ENCODE measurements at places on chromosomes 3 and 15.

DNA sequence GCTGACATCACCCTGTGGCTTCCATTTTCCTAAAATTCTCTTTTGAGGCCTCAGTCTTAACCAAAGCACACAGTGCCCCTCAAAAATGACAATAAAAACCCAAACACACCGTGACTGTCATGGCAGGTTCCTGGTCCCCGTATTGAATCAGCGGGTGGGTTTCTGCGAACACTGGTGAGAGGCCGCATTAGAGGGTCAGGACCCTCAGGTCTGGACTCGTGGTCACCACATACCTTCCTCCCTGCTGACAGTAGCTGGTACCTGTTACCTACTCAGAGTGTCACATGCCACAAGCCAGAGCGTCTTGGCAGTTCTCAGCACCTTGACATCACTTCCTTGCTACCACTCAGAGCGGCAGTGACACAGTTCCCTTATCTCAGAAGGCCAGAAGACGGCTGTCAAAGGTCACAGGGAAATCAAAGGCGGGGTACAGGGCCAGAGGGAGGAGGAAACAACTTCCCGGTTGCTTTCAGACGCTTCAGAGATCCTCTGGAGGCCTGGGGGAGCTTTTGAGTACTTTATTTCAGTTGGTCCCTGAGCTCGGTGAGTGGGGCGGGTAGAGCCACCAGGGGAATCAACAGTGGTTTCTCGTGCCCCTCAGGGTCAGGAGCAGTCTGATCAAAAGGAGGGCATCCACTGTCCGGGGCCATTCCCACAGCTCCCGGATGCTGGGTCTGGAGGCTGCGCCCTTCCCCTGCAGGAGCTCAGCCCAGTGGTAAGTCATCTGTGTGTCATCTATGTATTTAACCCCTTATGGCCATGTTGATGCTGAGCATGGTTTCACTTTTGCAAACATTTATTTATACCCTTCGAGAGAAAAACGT, at the start of the genes CCR5AS and CCRL2:
Gene CCR5AS (minus strand): TSS at position 279 of the 824 bp plus-strand sequence.
Gene CCRL2 (plus strand): TSS at position 472 of the 824 bp plus-strand sequence. CDS start 821 bp downstream, outside the sequence.
- DNase-seq = no peak

GRCh38 chr3:12440927-12441714, 43.2 kb upstream of the TSEN2 start:
- no peak for DNase-seq

DNA sequence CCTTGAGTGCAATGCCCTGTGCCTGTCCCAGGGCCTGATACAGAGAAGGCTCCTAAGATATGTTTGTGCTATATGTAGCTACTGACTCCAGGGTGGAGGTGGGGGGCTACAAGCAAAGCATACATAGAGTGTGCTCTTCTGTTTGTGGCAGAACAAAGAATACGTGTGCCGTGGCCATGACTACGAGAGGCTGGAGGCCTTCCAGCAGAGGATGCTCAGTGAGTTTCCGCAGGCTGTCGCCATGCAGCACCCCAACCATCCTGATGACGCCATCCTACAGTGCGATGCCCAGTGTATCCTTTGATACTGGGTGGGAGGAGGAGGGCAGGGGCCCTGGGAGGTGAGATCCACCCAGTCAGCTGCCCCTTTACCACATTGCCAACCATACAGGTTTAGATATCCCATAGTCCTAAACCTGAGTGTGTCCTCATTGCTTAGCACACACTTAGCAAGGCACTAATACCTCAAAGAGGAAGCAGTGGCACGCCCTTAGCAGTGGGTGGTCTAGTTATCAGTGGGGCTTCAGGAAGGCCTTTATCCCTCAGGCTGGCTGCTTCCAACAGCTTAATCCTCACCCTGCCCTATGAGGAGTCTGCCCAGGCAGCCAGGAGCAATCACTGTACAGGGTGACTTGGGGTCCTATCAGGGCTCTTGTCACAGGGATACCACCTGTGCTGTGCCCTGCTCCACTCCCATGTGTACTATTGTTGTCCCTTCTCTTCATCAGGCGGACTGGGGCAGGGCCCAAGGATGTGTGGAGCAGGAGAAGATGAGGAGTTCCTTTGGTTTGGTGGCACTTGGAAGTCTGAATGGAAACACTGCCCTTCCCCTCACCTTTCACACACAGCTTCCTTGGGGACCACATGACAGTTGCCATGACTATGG, 30.1 kb upstream of the MANF start:
- no peak for DNase-seq

DNA sequence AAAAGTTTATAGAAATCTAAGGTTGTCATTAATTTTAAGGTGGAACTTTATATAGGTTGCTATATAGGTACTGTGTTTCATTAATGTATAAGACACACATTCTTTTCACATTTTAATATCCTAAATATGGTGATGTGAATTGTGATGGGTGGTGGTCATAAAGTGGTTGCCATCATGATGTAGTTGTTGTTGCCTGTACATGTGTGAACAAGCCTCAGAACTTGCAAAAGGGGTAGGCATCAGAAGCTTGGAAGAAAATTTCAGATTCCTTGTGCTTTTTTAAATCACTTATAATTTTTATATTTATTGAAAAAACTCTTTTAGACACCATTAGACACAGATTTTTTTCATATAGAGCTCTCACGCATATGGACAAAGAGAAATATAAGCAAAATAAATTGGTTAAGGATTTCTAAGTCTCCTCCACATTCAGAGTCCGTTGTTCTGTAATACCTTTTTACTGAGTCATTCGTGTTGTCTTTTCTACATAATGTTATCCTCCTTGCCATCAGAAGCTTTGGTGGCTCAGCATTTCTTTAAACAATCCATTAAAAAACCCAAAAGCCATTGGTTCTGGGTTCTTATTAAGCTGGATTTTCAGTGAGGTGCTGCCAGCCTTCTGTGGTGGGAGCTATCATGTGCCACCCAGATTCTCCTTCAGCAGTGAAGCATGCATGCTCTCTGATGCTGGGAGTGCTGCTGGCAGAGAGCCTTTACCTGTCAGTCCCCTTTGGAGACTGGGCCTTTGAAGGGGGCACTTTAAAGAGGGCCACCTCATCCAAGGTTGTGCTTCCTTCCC, 140.4 kb upstream of the GALNT15 start:
- no peak for DNase-seq

DNA sequence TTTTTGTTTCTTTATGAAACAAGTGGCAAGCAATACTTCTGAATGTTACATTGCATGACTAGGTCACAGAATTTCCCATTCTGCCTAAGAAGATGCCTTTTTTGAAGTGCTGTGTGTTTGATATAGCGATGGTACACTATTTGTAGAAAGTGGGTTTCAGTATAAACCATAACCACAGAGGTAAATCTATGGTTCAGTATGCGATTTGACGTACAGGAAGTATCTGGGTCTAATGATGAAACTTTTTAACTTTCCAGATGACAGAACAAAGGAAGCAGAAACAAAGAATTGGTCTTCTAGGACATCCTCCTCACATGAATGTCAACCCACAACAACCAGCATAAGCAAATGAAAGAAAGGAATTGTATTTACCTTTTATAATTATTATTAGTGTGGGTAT, 133.4 kb upstream of the BHLHE40 start:
- no peak for DNase-seq

DNA sequence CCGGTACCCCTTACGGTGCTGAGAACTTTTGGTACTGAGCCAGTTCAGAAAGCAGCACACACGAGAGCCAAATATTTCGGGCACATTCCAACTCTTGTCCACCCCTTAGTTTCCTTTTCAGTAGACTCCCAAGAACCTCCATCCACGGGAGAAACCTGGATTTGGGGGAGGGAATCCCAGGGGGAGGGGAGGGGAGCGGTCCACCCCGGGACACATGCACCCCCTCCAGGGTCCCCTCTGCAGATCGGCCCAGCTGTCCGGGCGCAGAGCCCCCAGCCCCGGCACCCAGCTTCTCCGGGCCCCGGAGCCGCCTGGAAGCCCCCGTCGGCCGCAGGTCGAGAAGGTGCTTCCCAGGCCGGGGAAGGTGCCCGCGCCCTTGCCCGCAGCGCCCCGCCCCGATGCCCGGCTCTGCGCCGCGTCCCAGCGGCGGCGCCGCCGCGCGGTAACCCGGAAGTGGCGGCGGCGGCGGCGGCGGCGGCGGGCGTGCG, 455 bp upstream of the ABHD17C start:
- DNase-seq = no peak

DNA sequence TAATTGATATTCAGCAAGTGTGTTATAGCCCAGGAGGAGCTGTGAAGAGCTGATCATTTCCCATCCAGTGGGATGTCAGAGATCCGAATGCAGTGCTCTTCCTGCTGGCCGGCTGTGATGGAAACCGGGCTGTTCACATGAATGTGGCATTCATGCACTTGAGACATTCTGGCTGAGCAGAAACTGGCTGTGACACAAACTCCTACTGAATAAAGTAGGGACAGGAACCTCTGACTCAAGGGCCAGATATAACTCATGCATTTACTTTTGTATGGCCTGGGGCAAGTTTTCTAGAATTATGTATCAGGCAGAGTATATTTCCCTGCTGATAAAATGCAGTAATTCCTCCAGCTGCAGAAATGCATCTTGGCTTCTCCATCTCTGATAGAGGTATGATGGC, 83.4 kb upstream of the FAM3D start:
- no peak for DNase-seq

- DNase-seq = no peak
Measured at GRCh38 chr15:69786136-69786701, 311.5 kb downstream of the TLE3 start.

GRCh38 chr3:153372326-153372725, 210.3 kb downstream of the RAP2B start:
- no peak for DNase-seq

DNA sequence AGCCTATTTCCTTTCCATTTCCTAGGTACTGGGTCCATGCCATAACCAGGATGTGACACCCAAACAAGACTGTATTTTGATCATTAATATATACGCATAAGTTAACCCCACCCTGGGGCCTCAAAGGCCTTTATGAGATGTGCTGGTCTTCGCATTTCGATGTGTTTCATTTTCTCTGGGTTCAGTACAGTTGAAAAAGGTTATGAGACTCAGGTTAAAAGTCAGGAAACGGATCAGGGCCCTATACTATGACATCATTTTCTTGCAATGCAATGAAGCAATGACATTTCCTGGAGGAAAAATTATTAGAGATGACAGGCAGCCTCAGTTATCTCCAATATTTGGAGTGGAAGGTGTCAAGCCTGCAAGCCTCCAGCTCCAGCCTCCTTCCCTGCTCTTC, 31.7 kb downstream of the TMEM212 start:
- no peak for DNase-seq

DNA sequence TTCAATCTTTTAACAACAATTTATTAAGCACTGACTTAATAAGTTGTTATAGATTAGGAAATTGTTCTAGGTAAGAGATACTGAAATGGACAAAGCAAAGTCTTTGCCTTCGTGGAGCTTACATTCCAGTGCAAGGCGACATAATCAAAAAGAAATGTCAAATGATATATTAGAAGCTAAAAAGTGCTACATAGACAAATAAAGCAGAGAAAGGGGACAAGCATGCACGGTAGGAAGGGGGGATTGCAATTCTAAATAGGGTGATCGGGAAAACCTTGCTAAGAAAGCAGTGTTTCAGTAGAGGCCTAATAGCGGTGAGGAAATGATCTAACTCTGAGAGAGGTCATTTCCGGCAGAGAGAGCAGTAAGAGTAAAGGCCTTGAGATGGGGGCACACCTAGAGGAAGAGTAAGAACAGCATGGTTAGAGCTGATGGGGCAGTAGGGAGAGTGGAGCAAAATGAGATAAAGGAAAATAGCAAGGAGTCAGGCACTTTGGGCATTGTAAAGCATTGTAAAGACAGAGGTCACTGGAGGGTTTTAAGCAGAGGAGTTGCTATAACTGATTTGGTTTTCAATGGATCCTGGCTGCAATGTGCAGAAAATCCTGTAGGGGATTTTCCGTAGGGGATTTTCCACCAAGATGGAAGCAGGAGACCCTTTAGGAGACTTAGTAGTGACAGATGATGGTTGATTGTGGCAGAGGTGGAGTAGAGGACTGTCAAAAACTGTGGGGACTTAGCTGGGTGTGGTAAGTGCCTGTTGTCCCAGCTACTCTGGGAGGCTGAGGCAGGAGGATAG, 71.7 kb upstream of the CFAP20DC start:
- DNase-seq = no peak

GRCh38 chr15:90188914-90189748, 12.0 kb upstream of the SEMA4B start:
- no peak for DNase-seq

- no peak for DNase-seq
Measured at GRCh38 chr3:183862610-183863009, 22.1 kb downstream of the PARL start.

DNA sequence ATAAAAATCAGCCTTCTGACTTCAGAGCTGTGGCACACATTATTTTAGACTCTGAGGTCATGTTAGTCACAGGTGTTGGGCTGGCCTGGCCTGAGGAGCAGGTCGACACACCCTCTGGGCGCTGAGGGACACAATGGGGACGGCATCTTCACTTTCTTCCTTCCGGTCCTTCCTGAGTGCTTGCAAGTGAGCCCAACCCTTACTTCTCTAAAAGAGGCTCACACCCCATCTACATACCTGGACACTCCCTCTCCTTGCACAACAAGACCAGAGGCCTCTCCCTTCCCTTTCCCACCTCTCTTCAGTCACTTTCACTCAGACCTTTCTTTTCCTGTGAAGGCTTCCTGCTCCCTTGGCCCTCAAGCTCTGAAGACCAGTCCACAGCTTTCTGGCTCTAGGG, 85.4 kb downstream of the XXYLT1 start:
- DNase-seq = no peak

DNA sequence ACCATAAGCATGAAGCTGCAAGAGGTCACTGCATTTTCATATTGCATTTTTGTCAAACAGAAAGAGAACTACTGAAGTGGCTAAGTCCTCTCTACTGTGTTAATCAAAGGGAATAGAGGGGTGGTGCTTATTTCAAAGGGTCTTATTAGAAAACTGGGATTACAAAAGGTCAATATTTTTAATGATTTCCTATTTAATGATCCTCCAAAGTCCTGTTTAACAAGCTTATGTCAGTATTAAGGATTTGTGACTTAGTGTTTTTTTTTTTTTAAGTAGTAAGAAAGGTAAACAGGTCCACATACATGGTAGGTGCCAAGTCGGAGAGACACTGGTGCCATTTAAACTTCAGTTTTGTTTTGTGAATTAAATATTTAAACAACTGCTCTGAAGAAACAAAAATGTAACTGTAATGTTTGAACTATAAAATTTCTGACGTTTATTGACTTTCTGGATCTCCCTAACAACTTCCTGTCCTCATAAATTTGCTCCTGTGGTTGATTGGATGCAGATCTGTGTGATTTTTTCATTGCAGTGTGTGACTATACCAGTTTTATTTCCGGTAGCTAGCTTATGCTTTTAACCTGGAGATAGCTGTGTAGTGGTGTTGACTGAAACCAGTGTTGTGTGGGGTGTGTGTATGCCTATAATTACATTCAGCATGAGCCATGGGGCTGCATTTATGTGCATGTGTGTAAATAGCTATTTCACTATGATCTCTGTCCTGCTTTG, 8.6 kb upstream of the CACNA1D start:
- no peak for DNase-seq

GRCh38 chr3:42366550-42366949, 43.9 kb downstream of the LYZL4 start:
- DNase-seq = no peak

Data from activated naive CD8-positive, alpha-beta T cell treated with anti-CD3 and anti-CD28 coated beads, Interleukin-2, amount 50 U/mL, for 16 hours (primary cell).